ENCODE measurements at places on chromosomes 1 and 21.

DNA sequence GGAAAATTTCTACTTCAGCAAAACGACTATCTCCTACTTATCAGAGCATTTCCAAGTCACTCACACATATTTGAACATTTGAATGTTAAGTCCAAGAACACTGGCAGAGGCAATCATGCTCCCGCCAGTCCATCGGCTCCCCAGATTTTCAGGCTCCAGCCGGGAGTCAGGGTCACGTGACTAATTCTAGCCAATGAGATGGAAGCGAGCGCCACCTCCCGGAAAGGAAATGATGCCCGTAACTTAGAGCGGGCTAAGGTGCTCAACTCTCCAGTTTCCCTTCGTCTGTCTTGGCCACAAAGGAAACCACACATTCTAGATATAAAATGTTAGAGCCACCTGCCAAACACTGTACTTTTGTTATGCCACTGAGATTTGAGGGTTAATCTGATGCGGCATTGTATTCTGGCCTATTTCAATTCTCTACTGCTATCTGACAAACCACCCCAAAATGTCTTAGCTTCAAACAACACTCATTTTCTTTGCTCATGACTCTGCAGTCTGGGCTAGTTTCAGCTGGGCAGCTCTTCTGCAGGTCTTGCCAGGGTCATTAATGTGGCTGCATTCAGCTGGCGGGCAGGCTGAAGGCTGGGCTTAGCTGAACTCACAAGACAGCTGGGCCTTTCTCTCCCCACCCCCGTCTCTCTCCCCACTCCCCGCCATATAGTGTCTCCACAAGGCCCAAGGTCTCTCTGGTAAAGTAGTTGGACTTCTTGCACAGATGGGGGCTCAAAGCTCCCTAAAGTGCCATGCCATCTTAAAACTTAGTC is 16.5 kb upstream of the LHX4 start:
- peak; percentile 73 for DNase-seq

GRCh38 chr1:53593758-53594380 is 134.7 kb downstream of the DMRTB1 start:
- peak; percentile 94 for DNase-seq

- no peak for DNase-seq
Measured at GRCh38 chr1:27597516-27598294, 6.2 kb downstream of the AHDC1 start.

GRCh38 chr1:32991386-32991785 is 26.8 kb upstream of the RNF19B start:
- DNase-seq, result no peak

- DNase-seq, result no peak
Measured at GRCh38 chr1:116320874-116321273, 52.2 kb upstream of the ATP1A1 start.

DNA sequence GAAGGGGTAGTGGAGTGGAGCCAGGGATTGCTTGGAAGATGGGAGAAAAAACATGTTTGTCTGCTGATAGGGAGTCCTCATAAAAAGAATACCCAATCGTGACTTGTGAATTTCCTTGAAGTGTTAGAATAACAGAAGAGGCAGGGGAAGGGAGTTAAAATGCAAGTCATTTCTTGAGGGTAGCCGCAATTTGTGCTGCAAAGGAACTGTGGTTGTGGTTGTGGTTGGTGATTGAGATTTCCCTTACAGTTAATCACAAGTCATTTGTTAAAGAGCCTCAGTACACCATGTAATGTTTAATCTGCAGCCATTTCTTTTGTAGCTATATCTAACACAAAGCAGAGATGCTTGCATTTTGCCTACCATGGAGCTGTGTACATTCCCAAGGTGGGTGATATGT is 38.5 kb upstream of the EGLN1 start:
- no peak for DNase-seq

GRCh38 chr1:15765495-15766194 is 7.0 kb downstream of the FBLIM1 start:
- no peak for DNase-seq

GRCh38 chr1:211352985-211353515 is 26.4 kb downstream of the TRAF5 start:
- DNase-seq, result peak; percentile 74

DNA sequence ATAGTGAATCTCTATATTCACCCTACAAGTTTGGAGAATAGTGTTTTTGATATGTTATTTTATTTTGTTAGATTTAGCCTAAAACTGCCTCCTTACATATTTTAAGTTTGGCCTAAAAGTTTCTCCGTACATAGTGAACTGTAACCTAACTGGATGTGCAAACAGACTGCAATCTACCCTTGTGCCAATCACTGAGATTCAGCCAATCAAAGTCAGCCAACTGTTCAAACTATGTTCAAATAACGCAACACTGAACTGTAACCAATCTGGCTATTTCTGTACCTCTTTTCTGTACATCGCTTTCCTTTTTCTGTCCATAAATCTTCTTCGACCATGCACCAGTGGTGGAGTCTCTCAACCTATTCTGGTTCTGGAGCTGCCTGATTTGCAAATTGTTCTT is 11.8 kb upstream of the DMRTB1 start:
- DNase-seq, result no peak

- no peak for DNase-seq
Measured at GRCh38 chr1:67281244-67281643, 26.4 kb upstream of the IL12RB2 start.

- no peak for DNase-seq
Measured at GRCh38 chr1:41927118-41927517, 8.4 kb upstream of the HIVEP3 start.

- DNase-seq, result no peak
Measured at GRCh38 chr1:198499588-198499987, 40.9 kb downstream of the ATP6V1G3 start.

GRCh38 chr1:27906759-27907158 is 28.0 kb upstream of the SMPDL3B start:
- no peak for DNase-seq

- no peak for DNase-seq
Measured at GRCh38 chr1:22437573-22437972, 14.1 kb upstream of the ZBTB40 start.

GRCh38 chr1:29372108-29372507 is 135.8 kb downstream of the PTPRU start:
- no peak for DNase-seq

DNA sequence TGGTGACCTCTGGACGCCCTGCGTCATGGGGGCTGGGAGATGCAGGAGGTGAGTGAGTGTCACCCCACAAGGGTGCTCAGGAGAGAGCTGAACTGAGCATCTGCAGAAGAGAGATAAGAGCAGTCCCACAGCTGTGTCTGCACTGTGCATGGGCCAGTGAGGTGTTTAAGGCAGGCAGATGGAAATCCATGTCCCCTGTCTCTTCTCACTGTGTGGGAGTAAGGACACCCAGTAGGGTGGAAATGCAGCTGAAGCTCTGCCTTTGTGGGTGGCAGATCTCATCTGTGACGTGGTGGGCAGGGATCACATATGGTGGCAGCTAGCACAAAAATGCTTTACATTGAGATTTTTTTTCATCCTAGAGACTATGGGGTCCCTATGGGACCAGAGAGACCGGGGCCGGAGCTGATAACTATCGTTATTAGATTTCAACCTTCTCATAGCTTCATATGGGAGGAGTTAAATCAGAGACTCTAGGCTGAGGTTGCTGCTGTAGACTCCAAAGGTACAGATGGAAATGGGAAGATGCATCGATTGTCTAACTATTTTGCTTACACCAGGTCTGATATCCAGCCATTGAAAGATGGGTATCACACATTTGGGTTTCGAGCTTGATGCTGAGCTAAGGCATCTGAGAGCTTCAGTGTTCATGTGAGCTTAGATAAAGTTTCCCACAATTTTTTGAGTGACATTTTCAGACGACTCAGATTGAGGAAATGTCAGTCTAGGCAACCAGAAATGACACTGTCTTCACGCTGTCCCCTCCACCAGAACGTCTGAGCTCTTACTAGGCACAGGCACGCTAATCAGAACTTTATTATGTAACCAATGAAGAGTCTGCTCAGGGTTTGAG is 65.3 kb upstream of the PSEN2 start:
- no peak for DNase-seq

- DNase-seq, result no peak
Measured at GRCh38 chr1:27027575-27028250, 15.1 kb upstream of the TENT5B start.

DNA sequence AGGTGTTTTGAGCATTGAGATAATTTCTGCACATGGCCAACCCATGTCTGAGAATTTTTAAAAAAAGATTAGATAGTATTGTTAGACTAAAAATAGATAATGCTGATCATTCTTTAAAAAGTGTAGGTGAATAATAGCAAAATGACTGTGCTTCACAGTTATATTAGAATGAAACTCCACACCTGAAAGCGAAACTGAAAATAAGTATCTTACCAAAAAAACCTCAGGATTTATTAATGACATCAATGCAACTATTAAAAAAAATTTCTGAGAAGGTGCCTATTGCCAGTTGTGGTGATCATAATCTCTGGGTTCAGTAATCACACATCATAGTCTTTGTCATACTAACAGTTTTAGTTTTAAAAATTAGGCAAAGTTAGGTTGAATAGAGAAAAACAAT is 36.5 kb downstream of the PLA2G4A start:
- DNase-seq, result no peak

DNA sequence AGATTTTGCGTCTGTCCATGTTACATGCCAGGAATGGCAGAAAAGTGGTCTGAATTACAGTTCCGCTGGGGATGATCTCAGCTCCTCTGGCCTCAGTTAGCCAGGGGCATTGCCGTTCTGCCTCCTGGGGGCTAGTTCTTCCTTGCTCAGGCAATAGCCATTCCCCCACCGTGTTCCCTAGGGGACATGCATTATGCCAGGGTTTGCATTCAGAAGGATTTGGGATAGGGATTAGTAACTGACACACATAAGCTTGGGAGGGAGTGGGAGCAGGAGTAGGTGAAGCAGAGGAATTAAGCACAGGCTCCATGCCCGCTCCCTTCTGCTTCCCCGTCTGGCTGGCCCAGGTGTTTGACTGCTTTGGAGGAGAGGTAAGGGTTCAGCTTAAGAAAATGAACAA is 12.7 kb downstream of the LRRC71 start:
- no peak for DNase-seq

- peak; percentile 44 for DNase-seq
Measured at GRCh38 chr1:109467301-109467777, 993 bp downstream of the SYPL2 start.

DNA sequence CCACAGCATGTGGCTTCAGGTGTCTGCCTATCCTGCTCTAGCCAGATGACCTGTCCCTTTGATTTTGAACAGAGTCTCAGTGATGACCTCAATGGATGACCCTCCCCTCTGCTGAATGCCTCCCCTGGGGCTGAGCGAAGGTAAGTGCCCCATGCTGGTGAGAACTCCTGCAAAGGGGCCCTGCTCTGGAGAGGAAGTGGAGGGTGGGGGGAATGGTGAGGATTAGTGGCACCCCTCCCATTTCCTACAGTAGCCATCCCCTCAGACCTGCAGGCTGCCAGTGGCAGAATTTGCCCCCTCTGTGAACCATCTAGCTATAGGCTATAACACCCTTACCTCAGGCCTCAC is 3.7 kb upstream of the PMVK start:
- no peak for DNase-seq

- no peak for DNase-seq
Measured at GRCh38 chr1:31571340-31572295, 4.7 kb upstream of the TINAGL1 start.

DNA sequence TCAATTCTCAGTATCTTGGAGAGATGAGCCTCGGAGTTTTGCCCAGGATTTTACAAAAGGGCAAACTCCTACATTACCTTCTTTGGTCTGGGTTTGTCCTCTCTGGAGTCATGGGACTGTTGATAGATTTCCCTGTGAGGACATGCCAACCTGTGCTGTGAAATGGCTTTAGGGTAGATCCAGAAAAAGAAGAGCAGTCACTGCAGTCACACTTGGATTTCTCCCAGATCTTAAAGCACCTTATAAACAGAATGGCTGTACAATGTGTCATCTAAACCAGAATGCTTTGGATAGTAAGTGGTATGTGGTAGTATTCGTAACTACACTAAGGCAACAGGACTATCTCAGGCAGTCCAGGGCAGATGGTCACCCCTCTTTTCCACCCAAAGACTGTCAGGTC is 1.9 kb upstream of the CSRP1 start:
- no peak for DNase-seq

DNA sequence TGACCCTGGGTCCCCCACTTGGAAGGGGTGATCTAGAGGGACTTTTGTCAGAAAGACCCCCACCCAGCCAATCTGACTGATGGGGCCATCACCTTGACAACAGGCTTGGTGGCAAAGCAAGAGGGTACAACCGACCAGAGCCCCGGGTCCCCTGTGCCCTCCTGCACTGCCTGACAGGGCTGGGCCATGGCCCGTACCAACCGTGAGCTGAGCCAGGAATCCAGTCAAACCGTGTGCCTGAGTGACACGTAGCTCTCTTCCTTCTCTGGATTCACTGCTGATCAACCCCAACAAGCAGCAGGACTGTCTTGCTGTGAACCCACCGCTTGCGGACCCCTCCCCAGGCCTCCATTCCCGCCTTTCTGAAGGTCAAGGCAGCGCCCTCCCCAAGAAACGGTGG is 27.0 kb downstream of the PDE9A start:
- DNase-seq, result no peak

- DNase-seq, result no peak
Measured at GRCh38 chr1:110450929-110451328, at the start of gene PROK1. Gene PROK1 (plus strand): TSS chr1:110451149. CDS start chr1:110451217, 68 bp downstream.

- no peak for DNase-seq
Measured at GRCh38 chr1:111553196-111553595, 49.8 kb upstream of the ADORA3 start.

DNA sequence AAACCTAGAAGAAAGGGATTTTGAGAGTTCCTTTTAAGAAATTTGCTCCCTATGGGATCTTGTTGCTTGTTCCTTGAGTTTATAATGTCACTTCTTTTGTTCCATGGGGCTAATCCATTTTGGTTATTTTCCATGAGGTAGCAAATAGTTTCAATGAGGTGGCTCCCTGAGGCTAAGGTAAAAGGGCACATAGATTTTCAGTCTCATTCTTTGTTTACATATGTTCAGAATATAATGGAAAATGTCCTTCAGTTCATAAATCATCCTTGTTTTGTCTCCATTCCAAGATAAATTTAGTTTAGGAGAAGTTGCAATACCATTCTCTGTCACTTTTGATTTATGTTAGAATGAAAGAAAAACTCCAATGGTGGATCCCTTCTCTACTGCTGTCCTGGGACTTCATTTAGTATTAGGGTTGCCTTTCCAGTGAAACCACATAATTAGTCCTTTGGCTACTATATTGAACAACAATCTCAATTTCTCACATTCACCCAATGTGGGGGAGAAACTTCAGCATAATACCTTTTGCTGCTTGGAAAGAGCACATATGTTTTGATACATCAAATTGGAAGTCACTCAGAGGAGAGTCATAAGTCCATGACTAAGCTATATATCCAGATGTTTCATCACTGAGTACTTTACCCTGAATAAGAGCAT is 80.9 kb upstream of the ADAMTS5 start:
- DNase-seq, result no peak

DNA sequence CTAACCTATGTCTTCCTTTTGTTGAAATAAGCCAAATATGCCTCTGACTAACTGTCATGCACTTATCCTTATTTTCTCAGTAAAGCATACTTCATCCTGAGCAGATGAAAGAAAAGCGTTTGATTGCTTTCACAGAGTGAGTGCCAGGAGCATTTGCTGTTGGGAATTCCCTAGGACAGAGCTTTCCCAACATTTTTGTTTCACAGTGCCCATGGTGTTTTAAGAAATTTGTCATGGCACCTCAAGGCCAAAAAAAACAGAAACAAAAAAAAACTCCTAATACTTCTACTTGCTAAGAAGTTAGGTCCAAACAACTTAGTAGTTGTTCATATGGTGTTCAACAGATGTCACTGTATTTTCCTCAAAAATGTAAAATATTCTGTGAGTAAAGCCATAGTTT is 120.8 kb upstream of the BMP8A start:
- no peak for DNase-seq

Measured in GM23338 (cell line).